ENCODE measurements at places on chromosomes 11 and 22.

DNA sequence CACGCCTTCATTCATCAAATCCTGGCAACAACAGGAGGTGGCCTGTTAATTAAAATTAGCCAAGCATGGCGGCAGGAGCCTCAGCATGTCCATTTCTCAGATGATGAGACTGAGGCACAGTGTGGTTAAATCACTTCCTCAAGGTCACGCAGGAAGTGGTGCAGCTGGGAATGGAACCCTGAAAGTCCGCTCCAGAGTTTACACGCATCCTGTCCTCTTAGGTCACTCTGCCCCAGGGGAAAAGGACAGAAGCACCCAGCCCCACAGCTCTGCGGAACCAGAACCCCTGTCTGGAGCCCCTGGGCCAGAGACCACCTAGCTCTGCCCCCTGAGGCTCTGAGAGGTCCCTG is 19.6 kb downstream of the RPL3 start:
- no peak for DNase-seq

DNA sequence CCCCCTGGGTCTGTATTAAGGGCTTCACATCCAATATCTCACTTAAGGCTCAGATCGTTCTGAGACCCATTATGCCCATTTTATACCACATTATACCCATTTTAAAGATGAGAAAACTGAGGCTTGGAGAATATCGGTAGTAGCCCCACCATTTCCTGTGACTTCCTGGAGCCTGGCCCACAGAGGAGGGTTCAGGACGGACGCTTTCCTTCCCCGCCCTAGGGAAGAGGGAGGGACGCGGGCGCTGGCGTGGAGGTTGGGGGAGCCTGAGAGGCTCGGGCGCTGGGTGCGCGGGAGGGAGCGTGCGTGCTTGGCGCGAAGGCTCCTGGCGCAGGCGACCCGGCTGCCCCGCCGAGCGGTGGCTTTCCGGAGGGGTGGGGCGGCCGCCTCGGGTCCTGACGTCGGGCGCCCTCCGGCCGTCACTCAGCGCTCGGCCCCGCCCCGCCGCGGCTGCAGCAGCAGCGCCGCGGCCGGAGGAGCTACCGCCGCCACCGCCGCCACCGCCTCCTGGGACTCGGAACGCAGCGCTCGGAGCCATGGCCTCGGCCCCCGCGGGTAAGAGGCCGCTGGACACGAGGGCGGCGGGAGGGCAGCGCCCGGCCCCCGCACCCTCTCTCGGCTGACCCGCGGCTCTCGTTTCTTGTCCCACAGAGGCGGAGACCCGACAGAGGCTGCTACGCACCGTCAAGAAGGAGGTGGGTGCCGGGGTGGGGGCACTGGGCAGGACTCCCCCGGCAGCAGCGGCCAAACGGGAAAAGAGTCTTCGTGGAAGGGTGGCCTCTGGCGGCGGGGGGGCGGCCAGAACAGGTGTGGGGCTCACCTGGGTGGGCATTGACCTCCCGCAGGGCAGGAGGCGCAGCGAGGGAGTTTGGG is at the start of gene SGSM1:
Gene SGSM1 (plus strand): TSS at position 422 of the 873 bp plus-strand sequence. CDS start 115 bp downstream, at position 537.
- peak; percentile 77 for DNase-seq

- DNase-seq = no peak
Measured at GRCh38 chr11:101126551-101127196, 2.9 kb downstream of the PGR start.

DNA sequence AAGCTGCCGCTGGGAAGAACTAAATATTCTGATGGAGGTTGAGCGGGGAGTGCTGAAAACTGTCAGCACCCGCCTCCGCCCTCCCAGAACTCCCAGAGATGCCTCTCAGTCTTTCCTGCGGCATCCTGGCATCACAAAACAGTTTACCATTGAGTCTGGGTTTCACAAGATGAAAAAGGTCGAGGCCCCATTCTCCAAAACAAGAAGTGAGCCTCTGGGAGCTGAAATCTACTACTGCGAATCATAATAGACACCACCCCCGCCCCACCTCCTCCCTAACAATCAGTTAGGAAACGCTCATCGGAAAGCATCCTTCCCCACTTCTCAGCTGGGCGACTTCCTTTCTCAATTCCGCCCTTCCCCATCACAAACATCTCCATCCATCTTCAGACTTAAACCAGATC is 1.0 kb downstream of the SUN2 start:
- DNase-seq = peak; percentile 22

GRCh38 chr11:10454878-10455631 is at the start of gene AMPD3:
TSS of gene AMPD3 (plus strand) at chr11:10455264. CDS start at chr11:10461520, 6,256 bp downstream.
- no peak for DNase-seq

DNA sequence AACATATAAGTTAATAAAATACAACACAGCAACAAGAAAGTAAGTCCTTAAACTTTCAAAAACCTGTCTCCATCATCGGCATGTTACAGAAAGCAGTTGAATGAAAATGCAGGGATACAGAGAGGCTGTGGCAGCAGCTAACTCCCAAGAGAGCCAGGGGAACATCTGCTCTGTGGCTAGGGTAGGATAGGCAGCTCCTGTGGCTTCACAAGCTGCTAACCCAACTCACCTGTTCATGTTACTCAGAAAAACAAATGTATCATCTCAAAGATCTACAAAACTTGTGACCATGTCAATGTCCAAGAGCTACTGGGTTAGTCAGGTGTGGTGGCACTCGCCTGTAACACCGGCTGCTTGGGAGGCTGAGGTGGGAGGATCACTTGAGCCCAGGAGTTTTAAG is 15.2 kb upstream of the PLAAT3 start:
- DNase-seq = no peak

DNA sequence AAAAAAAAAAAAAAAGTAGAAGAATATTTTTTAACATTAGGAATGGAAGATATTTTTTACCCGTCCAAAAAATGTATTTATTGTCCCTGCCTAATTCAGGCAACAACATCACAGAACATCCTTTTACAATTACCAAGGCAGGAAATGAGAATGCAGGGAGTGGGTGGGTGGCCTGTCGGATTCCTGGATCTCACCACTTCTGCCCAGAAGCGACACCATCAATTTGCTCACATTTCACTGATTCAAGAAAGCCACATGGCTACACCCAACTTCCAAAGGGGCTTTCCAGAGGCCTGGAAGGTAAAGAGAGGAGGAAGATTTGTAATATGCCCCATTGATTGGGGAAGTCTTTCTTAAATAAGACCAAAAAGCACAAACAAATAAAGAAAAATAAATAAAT is 93.8 kb upstream of the CLPB start:
- DNase-seq = no peak
